SJSA1 (cell line): ENCODE measurements at places on chromosomes 12 and 14. TPM values are rescaled to one million over a fixed set of nuclear protein-coding genes. Genes with fewer than 3 reads are reported as not detected.
A peak's percentile ranks its signal among the peaks of the same experiment; 100 is the strongest.

DNA sequence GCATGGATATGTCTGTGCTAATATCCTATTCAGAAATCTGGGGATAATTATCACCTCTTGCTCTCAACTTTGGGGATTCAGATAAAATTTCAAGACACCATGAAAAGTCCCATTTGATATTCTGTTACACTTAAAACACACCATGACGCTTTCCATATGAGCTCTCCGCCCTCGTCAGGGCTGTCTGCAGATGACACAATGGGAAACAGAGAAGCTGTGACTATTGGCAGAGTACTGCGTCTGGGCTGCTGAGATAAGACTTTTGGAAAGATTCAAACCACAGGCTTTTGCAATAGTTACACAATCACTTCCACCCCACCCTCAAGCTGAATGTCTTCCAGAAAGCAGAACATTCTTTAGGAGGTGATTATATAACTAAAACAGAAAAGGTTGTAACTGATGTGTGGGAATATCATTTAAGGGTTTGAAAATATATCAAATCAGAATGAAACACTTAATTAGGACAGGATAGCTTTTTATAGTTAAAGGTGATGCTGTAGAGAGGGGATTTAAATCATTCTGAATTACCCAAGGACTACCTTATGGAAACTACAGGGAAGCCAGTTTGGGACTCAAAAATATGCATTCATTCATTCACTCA lies 75.3 kb upstream of the TMPO start:
- no peak for DNase-seq

Gene TSPAN9
- total RNA-seq = 21.5 and 23.0 TPM in 2 replicates

Gene ZFYVE1
- 3.7 and 6.6 TPM in 2 replicates for total RNA-seq

GRCh38 chr12:90216020-90216552 lies 507.4 kb upstream of the ATP2B1 start:
- DNase-seq = no peak

- DNase-seq = no peak
Measured at GRCh38 chr14:99513946-99514551, 32.8 kb downstream of the CCNK start.

- no peak for DNase-seq
Measured at GRCh38 chr12:97559267-97559666, 96.7 kb downstream of the RMST start.

- no peak for DNase-seq
Measured at GRCh38 chr12:14169281-14169680, 187.9 kb upstream of the GRIN2B start.

- DNase-seq = peak; percentile 52
Measured at GRCh38 chr14:95098984-95099599, 58.2 kb downstream of the DICER1 start.

GRCh38 chr12:39671898-39672875 lies 52.6 kb upstream of the ABCD2 start:
- DNase-seq = no peak

Gene ETFBKMT
- 0.53 and 1.5 TPM in 2 replicates for total RNA-seq

DNA sequence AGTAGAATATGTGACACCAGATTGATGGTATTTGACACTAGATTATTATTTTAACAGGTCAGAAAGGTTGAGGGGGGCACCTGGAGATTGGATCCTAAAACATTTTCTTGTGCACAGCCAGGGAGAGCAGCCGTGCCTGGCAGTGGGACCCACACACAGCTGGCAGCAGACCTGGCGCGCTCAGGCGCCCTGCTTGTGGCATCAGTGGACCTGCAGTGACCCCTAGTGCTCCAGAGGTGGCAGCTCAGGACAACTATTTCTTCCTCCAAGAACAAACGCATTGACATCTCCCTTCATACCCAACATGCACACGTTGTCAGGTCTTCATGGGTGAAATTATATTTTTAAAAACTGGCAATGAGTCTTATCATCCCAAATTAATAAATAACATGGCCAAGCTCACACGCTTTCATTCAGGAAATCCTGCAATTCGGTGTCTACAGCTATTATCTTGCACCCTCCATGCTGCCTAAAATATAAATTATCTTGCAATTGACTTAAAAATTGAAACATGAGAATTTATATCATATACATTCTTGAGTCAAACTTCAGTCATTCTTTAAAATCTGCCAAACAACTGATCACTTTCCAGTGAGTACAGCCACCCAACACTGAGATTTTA lies 7.7 kb upstream of the TMEM132D start:
- DNase-seq = no peak

Gene CLEC4A
- total RNA-seq = 0.16 TPM in 1 of 2 replicates, not detected in the other

DNA sequence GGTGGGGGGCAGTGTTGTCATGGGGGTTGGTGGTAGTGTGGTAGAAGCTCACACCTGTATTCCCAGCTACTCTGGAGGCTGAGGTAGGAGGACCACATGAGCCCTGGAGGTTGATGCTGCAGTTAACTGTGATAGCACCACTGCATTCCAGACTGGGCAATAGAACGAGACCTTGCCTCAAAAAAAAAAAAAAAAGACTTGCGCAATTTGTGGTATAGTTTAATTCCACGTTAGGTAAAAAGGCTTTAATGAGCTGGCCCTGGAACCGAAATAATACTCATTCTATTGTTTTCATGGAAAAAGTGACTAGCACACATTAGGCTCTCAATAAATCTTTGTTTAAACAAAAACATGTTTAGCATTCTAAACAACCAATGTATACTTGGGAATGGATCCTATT lies 25.4 kb upstream of the NAP1L1 start:
- DNase-seq = no peak

Gene TMEM132C
- not detected in 2 replicates for total RNA-seq

DNA sequence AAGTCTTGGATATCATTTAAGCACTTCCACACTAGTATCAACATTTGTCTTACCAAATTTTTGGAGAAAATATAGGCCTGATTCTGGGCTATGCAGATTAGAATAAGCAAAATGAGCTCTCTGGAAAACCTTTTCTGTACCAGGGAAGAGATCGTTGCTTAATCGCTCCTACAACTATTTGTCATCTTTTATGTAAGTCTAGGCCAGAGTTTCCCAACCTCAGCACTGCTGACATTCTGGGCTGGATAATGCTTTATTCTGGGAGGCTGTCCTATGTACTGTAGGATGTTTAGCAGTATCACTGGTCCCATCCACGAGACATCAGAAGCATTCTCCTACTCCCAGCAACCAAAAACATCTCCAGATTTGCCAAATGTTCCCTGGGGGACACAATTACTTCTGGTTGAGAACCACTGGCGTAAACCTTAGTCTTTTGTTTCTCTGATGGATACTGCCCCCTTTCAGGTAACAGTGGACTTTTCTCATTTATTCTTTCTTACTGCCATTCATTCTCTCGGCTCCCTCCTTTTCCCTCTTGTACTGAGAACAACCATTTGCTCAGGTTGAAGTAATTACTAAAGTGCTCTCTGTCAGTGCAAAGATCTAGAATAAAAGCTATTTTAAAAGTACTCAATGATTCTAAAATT lies 316.9 kb upstream of the E2F7 start:
- no peak for DNase-seq

GRCh38 chr12:54142114-54142475 lies 46.7 kb downstream of the SMUG1 start:
- DNase-seq = no peak

Gene TOMM20L
- not detected in 2 replicates for total RNA-seq

DNA sequence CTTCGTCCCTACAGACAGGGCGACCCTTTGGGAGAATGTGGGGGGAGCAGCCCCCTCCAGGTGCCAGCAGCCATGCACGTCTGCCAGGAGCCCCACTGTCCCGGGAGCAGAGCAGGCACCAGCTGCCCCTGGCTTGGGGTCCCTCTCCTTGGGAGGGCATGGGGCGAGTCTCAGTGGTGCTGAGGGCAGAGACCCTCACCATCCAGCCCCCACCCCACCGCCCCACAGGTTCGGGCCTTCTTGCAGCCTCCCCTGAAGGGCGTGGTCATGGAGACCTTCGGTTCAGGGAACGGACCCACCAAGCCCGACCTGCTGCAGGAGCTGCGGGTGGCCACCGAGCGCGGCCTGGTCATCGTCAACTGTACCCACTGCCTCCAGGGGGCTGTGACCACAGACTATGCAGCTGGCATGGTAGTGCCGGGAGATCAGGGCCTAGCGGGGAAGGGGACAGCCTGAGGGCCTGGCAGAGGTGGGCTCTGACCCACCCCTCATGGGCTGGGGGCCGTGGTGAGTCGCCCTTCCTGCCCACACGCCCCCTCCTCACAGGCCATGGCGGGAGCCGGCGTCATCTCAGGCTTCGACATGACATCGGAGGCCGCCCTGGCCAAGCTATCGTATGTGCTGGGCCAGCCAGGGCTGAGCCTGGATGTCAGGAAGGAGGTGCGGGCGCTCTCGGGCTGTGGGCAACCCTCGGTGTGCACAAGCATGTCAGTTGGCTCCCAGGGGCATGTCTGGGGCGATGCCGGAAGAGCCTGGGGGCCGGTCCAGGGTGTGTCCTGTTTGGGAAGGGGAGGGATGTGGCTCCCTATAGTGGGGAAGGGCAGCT lies 18.8 kb downstream of the ASPG start:
- no peak for DNase-seq

Gene ABHD12B
- total RNA-seq = not detected in 2 replicates

DNA sequence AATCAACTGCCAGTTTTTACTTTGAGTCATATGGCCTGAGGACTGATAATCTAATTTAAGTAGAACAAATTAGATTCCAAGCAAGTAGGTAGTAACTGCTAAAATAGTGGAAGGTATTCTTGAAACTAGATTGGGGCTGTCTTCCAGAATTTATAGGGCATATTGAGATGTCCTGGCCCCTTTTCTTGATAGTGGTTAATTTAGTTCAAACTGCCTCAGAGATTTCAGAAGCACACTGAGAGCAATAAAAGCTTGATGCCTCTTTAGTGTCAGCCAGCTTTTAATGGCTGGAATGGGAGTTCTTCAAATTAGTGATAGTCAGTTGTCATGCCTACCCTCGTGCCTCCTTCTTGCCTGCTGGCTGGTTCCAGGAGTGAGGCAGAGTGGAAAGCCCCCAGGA lies 120.5 kb downstream of the AKAP6 start:
- no peak for DNase-seq

Gene SYNJ2BP
- 20.4 and 20.6 TPM in 2 replicates for total RNA-seq

DNA sequence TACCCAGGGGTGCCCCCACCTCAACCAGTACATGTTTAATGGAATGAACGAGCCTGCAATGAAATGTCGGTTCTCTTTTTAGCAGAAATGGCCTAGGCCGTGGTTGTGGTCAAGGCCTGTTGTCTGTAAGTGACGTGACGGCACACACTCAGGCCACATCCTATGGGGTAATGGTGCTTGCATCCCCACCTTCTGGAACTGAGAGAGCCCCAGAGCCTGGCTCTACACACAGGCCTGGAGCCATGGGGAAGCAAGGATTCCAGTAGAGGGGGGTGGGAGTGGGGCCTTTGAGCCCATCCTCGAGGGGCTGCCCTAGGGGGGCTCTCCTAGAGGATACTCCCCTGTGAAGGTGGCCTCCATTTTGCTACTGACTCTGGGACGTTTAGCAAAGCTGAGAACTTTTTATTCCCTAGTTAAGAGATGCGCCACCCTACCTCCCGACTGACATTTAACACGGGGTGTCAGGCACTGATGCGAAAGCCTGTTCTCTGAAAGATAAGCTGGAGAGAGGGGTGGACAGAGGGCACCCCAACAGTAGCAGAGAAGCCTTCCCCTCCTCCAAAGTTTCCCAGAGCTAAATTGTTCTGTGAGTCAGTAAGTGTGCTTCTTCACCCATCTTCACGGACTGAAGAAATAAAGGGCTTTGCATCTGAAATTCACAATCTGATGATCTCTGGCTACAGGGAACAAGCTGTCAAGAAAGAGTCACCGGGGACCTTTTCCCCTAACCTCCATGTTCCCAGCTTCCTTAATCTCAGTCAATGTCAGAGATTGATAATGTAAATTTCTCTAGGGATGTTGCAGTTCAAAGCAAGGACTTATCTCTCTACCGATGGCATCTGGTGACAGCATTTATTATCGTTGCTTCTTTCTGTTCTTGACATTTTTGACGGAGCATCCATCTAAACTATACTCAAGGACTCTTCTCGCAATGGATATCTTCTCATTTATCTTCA lies 6.8 kb downstream of the RIN3 start:
- DNase-seq = no peak

DNA sequence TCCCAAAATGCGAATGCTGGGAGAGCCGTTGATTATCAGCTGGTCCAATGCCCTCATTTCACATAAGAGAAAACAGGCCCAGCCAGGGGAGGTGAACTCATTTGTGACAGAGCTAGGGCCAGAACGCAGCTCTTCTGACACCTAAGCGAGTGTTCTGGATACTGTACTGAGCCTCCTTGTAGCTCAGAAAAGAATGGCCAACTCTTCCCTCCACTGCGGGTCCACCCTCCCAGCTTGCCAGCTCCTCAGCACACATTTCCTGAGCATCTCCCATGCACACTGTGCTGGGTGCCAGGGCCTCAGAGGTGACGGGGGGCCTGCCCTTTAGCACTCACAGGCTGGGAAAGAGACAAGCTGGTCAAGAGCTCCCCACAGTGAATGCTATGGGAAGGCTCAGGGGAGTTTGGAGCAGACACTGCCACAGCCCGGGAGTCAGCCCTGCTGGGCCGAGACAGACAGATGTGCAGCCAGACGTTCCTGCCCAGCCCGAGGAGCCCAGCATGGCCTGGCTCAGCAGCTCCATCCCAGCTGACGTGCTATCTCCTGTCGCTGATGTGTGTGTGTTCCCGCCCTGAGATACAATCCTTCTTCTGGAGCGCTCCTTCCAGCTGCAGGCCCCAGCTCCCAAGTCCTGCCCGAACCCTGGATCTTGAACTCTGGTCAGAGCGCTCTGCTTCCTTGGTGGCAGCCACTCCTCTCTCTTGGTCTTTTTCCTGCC lies 3.5 kb downstream of the CMTM5 start:
- DNase-seq = no peak

- no peak for DNase-seq
Measured at GRCh38 chr12:40727774-40728483, 35.7 kb downstream of the CNTN1 start.

- DNase-seq = no peak
Measured at GRCh38 chr14:60735416-60735815, 855 bp downstream of the MNAT1 start.

GRCh38 chr14:58258156-58258555 lies 13.5 kb downstream of the PSMA3 start:
- DNase-seq = no peak

DNA sequence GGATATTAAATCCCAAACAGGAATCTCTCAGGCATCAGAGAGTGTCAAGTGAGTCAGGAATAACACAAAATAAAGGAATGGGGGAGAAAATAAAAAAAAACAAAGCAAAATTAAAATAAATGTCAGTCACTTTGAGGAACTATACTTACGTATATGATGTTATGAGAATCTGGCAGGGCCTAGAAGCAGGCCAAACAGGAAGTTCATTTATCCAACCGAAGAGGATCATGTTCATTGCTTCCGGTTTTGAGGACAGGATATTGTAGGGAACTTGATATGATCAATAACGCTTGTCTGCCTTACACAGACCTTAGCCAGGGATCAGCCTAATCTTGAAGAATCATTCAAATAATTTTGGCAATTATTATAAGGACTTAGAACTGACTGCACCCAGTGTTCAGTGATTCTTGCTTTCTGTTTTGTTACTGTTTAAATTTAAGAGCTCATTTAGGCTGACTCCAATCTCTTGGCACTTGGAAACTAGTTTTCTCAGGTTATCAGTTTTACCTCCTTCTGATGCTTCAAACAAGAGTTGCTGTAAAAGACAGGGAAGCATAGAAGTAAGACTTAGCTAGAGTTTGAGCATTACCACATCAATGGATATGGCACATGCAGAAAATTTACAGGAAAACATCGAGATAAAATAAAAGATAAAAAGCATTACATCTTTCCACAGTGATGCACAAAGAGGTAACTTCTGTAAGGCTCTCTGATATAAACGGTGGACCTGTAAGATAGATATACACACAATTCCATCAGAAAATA lies 53.4 kb downstream of the ZFC3H1 start:
- no peak for DNase-seq

GRCh38 chr12:109664402-109664801 lies 49.2 kb upstream of the FAM222A start:
- no peak for DNase-seq

Gene KCNC2
- total RNA-seq = not detected in 2 replicates
